ENCODE measurements at places on chromosomes 3 and 15.
A peak's percentile ranks its signal among the peaks of the same experiment; 100 is the strongest.

DNA sequence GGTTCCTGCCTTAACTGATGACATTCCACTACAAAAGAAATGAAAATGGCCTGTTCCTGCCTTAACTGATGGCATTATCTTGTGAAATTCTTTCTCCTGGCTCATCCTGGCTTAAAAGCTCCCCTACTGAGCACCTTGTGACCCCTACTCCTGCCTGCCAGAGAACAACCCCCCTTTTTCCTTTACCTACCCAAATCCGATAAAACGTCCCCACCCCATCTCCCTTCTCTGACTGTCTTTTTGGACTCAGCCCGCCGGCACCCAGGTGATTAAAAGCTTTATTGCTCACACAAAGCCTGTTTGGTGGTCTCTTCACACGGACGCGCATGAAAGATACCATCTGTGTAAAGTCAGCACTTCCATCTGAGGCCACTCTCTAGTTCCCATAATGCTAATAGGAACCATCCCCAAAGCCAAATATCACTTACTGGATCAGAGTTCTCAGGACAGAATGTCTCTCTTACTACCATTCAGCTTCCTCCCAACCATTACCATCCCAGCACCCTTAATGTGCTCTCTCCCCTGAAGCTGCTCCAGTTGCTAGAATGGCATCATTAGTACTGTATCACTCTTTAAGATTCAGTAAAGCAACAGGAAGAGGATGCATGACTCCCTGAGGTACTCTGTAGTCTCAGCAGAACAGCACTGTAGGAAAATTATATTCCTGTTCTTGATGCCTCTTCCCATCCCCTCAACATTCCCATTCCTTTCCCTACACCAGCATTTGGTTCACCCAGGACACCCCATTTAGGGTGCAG lies 2.3 kb upstream of the HRG start:
- DNase-seq = no peak

DNA sequence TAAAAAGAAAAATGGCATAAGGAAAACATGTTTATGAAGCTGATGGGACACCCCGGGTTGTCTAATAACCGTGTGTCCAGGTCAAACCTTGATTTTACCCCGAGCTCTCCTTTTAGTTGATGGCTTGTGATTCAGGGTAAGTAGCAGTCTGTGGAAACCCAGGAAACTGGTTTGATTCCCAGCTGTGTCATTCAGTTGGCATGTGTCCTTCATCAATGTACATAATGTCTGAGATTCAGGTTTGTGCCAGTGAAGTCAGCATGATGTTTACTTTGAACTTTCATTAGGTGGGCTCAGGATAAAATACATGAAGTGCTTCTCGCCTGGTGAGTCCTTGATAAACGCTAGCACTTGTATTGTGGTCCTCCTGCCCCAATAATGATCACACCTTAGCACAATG lies 4.3 kb upstream of the COPG1 start:
- no peak for DNase-seq

GRCh38 chr15:100570735-100571313 lies 31.2 kb downstream of the LINS1 start:
- no peak for DNase-seq

DNA sequence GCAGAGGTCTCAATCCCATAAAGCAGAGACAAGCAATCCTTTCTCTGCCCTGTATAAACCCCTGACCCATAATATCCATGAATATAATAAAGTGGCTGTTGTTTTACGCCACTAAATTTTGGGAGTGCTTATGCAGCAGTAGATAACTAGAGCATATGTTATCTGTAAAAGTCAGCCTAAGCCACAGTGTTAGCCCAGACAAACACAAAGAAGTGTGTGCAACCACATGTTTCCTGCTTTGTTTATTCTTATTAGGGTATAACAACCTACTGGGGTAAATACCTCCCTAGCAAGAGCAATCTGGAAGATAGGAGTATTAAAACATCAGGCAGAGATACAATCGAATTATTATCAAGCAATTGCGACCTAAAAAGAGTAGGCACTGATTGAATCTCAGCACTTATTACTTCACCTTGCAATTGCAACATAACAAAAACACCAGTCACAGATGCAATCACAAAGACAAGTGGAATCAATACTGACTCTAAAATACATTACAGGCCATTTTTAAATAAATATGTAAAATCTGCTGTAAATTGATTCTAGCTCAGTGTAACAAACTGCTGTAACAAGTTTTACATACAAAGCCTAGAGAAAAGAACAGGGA lies 94.6 kb upstream of the UBE2E2 start:
- DNase-seq = no peak

DNA sequence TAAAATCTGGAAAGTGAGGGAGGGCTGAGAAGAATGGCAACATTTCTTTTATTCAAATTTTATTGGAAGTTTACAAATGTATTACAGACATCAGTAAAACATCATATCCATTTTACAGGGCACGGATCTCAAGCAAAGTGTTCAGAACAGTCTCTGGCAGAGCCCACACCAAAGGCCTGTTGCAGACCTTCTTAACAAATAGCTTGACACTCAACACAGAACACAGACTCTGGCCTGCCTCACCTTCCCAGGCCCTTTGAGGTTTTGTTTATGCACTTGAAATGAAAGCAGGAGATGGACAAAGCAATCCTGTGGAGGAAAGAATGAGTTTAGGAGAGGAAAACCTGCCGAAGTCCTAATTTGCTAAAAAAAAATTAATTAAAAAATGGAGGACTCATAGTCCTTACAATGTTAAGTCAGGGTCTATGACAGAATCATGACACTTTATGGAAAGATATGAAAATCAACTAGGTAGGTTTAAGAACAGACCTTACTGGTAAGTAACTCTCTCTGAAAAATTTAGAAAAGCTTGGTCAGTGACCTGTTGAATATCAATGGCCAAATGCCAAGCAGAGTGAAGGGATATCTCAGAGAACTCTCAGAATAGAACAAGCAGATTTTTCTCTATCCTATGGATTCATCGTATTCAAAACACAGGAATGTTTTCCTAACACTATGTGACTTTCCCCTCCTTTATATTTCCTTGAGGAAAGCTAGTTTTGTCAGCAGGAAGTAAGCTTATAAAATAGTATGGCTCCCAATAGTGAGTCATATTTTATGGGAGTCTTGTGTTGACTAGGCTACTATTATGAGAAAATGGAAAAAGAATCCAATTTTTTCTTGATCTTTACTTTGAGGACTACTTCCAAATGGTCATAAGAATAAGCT lies 70.8 kb upstream of the PSMD6 start:
- DNase-seq = peak; percentile 19

GRCh38 chr15:61383421-61383820 lies 154.3 kb upstream of the RORA start:
- DNase-seq = no peak

DNA sequence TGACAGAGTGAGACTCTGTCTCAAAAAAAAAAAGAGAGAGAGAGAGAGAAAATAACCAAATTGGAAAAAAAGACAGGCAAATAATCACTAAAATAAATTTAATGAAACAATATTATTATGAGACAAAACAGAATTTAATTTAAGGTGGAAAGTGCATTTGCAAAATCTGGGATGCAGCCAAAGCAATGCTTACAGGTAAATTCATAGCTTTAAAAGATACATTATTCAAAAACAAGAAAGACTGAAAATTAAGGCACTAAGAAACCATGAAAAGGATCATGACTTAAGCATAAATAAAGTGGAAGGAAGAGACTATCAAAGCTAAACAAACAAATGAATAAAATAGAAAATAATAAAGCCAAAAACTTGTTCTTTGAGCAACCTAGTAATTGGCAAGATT lies 37.7 kb downstream of the GRIP2 start:
- DNase-seq = no peak

GRCh38 chr3:65828706-65829105 lies 210.0 kb downstream of the MAGI1 start:
- DNase-seq = no peak

DNA sequence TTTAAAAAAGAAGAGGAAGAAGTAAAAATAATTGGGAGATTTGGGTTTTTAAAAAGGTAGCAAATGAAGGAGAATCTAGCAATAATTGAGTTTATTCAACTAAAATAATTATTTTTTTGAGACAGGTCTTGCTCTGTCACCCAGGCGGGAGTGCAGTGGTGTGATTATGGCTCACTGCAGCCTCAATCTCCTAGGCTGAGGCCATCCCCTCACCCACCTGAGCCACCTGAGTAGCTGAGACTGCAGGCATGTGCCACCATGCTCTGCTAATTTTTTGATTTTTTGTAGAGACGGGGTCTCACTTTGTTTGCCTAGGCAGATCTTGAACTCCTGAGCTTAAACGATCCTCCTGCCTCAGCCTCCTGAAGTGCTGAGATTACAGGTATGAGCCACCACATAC lies 27.7 kb upstream of the ARF4 start:
- DNase-seq = no peak

GRCh38 chr15:66389859-66390381 lies 3.2 kb downstream of the MAP2K1 start:
- DNase-seq = no peak
